ENCODE measurements at places on chromosomes 6 and 20.

- no peak for DNase-seq
These were observed 1.3 kb downstream of the ARFGEF3 start for GRCh38 chr6:138162955-138163575.

DNA sequence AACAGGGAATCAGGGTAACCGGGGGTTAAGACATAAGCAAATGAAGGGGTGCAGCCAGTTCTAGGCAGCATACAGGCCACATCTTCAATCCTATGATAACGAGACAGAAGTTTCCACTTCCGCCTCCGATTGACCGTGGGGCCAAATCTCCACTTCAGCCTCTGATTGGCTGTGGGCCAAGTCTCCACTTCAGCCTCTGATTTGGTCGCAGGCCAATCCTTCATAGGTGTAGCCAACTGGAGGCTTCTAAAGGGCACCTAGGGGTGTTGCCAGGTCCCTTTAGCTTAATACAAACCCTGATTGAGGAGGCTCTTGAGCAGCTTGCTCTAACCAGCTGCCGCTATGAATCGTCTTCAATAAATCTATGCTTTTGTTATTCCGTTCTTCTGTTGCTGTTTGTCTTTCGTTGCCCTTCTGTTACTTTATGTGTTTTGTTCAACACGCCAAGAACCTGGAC, 2.1 kb upstream of the ERGIC3 start:
- DNase-seq, result peak; percentile 36

- DNase-seq, result no peak
These were observed 85.4 kb upstream of the RALY start for GRCh38 chr20:33908336-33908735.

- no peak for DNase-seq
These were observed 81.9 kb upstream of the CEP162 start for GRCh38 chr6:84309336-84309735.

- DNase-seq, result no peak
These were observed 53.1 kb upstream of the SLC32A1 start for GRCh38 chr20:38671186-38671585.

DNA sequence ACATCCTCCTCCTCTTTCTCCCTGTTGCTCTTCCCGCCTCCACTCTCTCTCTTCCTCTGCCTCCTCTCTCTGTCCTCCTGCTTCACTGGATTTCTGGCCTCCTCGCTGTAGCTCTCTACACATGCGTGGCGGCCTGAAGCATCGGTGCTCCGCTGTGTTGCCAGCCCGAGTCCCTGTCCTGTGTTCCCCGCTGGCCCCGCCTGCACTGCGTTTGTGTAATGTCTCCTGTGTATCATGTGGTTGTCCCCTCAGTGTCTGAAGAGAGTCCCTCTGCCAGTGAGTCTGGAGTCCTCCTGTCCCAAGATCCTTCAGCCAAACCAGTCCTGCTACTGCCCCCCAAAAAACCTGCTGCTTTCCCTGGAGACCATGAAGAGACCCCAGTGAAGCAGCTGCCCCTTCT, 143.8 kb downstream of the TBC1D7 start:
- no peak for DNase-seq

- DNase-seq, result peak; percentile 92
These were observed 985 bp downstream of the ZBP1 start for GRCh38 chr20:57619051-57619831.

DNA sequence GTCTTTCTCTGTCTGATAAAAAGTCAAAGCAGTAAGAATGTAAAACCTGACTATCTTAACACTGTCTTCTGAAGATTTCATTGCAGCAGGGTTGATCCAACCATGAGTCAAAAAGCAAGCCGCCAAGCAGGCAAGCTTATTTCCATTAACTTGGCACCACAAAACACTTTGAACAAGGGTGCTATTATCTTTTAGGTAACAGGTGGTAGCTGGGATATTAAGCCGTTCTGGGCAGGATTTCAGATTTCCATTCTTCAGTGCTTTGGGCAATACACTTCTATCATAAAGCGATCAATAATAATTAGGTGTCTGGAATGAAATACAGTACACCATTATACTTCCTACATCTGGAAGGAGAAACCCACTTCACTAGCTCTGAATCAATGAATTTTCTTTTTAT, 181.9 kb downstream of the TBC1D7 start:
- no peak for DNase-seq

DNA sequence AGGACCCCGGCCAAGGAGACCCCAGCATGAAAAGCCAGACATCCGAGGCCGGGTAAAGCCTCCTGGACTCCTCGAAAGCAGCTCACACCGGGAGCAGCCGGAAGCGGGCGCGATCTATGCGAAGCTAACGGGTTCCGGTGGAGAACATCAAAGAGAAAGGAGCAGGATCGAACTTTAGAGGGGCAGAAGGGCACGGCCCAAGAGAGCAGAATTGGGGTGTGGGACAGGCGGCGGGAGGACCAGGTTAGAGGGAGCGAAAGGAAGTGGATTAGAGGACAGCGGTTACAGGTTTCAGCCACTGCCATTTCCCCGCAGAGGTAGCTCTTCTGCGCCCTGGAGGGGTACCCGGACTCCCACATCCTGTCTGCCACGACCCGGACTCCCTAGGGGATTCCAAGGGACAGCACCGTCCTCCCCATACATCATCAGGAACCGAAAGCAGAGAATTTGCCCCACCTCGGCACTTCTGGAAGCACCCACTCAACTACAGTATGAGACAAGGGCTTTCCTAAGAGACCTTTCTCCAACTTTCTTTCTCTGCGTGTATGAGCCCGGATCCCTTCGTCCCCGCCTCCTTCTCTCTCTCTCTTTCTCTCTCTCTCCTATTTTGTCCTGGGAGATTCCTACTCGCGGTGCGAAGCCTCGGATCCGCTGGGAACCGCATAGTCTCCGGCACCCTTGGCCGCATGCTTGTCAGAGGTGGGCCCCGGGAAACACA, 507 bp upstream of the VGLL2 start:
- no peak for DNase-seq

DNA sequence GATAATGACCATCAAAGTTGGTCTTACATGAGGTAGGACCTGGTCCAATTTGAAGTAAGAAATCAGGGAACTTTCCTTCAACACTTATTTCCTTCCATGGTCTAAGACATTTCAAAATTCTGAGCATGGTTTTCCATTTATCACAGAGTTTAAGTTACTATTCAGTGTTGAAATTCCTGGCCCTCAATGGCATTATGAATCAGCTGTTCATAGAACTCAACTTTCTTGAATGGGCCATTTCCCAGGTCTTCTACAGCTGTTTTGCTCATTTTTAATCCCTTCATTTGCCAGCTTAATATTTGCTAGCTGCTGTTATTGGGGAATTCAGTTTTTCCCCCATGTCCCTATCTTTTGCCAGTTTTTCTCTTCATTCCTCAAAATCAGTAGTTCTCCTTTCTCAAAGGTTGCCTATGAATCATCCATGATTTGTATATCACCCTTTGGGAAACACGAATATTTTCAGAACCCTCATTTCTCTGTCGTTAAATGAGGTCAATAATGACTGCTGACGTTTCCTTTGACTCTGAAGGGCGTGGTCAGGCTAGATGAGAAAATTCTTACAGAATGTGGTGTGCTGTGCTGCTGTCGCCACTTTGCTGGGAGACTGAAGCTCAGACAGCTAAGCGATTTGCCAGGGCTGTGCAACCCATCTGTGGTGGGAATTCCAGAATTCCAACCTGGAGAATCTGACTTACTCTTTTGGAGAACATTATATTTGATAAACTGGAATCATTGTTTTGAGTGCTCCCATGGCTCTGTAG, 216.5 kb upstream of the FLRT3 start:
- DNase-seq, result no peak

DNA sequence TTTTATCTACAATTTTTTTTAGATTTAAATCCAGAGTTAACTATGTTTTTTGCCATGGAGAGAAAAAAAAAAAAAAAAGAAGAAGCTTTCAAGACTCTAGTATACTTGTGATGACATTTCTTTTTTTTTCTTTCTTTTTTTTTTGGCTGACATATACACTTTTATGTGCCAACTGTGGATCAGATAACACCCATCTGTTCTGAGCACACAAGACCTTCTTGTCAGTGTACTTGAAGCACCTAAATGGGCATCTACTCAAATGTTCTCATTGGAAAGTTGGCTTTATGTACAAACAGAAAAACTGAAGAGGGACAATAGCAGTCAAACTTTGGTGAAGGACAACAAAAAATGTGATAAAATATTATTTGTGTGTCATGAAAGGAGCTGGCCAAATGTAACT, 904.5 kb downstream of the GRIK2 start:
- no peak for DNase-seq

DNA sequence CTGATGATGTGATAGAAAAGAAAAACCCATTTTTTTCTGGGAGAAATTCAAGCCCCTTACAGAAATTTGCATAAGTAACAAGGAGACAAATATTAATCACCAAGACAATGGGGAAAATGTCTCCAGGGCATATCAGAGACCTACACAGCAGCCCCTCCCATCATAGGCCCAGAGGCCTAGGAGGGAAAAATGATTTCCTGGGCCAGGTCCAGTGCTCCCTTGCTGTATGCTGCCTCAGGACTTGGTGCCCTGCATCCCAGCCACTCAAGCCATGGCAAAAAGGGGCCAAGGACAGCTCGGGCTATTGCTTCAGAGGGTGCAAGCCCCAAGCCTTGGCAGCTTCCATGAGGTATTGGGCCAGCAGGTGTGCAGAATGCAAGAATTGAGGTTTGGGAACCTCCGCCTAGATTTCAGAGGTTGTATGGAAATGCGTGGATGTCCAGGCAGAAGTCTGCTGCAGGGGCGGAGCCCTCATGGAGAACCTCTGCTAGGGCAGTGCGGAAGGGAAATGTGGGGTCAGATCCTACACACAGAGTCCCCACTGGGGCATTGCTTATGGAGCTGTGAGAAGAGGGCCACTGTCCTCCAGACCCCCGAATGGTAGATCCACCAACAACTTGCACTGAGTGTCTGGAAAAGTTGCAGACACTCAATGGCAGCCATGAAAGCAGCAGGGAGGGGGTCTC, 7.6 kb upstream of the DBNDD2 start:
- DNase-seq, result no peak

GRCh38 chr6:38845931-38846330, 130.8 kb downstream of the DNAH8 start:
- DNase-seq, result no peak

GRCh38 chr20:51026269-51026668, 3.4 kb upstream of the KCNG1 start:
- DNase-seq, result no peak

- DNase-seq, result no peak
These were observed 34.2 kb downstream of the PKIG start for GRCh38 chr20:44616604-44616964.

DNA sequence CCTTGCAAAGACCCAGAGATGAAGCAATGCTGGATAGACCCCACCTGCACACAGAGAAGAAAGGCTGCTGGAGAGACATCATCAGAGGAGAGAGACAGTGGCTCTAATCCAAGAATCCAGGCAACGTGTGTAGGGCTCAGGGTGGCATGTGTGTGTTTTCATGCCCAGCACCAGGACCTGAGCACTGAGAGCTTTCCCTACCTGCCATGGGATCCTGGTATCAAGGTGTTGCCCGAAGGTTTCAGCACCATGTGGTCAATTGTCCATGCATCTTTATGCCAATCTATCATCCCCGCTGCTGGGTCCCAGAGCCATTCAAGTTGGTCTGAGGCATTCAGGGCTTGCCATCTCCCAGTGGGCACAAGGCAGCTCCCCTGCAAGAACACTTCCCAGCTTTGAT, 7.5 kb upstream of the CD93 start:
- DNase-seq, result no peak

DNA sequence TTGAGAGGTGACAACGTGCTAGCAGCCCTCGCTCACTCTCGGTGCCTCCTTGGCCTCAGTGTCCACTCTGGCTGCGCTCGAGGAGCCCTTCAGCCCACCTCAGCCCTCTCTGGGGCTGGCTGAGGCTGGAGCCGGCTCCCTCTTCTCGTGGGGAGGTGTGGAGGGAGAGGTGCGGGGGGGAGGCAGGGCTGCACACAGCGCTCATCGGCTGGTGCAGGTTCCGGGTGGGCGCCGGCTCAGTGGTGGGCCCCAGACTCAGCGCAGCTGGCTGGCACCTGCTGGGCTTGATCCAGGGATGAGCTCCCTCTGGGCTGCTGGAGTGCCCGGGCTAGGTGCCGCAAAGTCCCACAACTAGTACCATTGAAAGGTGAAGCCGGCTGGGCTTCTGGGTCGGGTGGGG, 957.8 kb upstream of the GJE1 start:
- no peak for DNase-seq

- DNase-seq, result no peak
These were observed 2.3 kb downstream of the HLA-DQB2 start for GRCh38 chr6:32761072-32761471.

DNA sequence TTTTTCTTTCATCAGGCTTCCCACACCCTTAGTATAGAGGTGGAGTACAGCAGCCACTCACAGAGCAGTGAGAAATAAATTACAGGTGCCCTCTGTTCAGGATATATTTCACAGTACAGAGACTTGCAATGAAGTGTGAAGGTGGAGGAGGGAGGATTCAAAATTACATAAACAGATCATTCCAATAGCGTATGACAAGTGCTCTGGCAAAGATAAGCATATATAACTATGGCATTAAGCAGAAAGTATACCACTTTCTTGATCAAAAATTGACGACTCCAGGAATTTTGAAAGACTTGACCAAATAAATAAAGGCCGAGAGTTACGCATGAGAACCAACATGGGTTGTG, 108.7 kb downstream of the GPX5 start:
- DNase-seq, result no peak

DNA sequence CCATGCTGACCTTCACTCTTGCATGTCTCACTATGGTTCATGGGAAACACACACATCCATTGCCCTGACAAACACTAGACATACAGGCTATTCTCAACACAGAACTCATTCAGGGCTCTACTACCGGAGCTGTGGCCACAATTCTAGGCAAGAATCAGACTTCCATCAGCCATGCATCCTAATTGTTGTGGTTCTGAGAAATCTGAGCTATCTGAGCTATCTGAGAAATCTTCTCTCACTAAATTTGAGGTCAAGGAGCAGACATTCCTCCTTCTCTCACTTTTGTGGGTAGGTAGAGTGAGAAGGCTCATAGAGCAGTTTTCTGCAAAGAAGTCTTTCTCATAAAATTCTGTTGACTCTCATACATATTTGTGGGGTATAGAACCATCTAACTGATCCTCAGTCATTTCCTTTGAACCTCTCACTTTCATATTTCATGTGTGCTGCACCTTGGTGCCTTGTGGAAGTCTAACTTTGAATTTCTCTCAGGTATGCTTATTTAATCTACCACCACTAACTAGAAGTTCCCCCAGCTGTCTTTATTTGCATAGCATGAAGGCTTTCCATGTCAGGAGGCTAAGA, 43.6 kb downstream of the ADGRF1 start:
- DNase-seq, result no peak

DNA sequence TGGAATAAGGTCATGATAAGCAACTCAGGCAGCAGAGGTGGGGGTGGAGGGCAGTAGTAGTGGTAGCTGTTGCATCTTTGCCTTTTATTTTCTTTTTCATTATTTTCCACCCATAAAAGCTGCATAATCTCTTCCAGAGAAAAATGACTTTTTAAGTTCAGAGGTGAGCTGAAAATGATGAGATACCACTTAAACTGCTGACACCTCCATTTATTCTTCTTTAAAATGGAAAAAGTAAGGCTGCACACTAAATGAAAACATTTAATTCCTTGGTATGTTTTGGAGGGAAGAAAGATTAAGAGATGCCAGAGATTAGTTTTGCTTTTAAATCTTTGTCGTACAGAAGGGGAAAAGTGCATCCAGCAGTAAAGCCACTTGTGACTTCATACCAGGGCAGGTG, 97.2 kb downstream of the ADTRP start:
- no peak for DNase-seq

Data from activated CD4-positive, alpha-beta T cell treated with anti-CD3 and anti-CD28 coated beads, Interleukin-2, Interleukin-4, amounts not matched to agents 100 ng/mL and 50 ng/mL, durations not matched to agents 16 hours and 8 hours (primary cell).